NCI-H2227 treated with DMSO at 0.1 percent for 48 hours (cell line): ENCODE measurements at places on chromosomes 5 and 9.
A peak's percentile ranks its signal among the peaks of the same experiment; 100 is the strongest.

DNA sequence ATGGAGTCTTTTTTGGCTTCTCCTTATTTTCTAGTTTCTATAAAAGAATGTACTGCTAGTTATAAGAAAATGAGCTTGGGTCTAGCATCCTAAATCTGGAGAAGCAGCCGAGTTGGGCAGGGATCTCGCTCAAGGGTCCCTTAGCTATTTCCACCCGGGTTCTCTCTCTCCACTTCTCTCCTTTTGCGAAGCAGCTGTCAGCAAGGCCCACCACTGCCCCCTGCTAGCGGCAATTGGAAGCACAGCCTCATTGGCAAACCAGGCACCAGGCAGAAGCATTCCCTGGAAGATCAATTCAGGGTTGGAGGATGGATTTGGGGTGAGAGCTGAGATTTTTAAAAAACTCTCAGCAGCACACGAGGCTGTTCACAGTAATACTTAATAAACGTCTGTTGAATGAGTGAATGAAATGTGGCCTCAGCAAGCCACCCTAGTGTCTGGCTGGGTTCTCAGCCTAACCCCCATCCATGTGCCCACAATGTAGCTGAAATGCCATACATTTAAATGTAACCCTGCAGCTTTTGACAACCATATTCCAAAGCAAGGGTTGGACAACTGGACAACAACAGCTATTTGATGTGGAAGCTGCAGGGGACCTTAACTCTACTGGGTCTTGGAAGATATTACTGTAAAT, 34.6 kb upstream of the TNIP1 start:
- peak; percentile 9 for DNase-seq

DNA sequence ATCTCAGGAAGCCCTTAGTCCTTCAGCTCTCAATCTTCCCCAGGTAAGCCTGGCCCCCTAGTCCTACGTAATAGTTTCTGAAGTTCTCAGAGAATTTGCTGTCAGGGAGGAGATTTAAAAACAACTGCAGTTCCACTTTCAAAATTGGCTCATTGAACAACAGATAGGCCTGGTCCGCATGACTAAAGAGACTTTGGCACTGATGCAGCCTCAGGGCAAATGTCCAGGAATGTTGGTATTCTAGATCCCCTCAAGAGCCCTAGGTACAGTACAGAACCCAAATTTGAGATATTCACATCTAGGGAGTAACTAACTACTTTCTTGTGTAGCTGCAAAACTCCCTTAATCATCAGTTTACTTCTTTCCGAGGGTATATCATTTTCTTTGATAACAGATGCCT, 162.8 kb downstream of the GABRG2 start:
- no peak for DNase-seq

- DNase-seq: no peak
Measured at GRCh38 chr5:112711436-112711835, 26.2 kb upstream of the APC start.

GRCh38 chr5:154059583-154059982, 20.8 kb downstream of the MFAP3 start:
- no peak for DNase-seq

DNA sequence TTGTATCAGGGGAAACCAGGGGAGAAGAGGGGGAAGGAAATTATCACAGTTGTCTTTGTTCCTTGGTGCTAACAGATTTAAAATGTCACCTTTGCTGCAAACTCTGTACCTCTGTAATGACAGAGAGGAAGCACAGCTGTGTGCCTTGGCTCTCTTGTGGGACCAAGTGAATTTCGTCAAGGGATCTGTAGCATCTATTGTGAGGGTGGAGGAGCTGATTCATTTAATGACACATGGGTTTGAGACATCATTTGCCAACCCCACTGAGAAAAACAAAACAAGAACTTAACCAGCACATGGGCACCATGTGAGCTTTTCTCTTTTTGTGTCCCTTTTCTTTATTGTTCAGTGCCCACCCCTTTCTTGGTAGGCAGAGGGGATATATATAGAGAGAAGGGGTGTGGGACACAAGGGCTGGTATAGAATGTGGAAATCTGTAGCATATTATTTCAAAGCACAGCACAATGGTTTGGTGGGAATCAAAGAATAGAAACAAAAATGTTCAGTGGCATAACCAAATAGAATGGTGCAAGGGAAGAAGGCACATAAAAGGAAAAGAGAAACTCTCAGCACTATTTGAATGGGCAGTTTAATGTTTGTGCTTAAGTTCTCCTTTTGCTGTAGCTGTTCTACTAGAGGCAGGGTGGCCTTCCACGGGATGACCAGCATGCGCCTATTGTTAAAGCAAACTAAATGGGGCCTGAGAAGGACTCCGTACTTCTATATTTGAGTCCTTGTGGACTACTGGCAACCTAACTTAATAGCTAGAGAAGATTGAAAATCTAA, 63.3 kb downstream of the LIX1 start:
- no peak for DNase-seq
